Cortex of kidney (tissue), 1 donor: ENCODE measurements at places on chromosomes 3 and 15.

- DNase-seq, result no peak
Observed at GRCh38 chr3:46862369-46863025, 747 bp downstream of the MYL3 start.

DNA sequence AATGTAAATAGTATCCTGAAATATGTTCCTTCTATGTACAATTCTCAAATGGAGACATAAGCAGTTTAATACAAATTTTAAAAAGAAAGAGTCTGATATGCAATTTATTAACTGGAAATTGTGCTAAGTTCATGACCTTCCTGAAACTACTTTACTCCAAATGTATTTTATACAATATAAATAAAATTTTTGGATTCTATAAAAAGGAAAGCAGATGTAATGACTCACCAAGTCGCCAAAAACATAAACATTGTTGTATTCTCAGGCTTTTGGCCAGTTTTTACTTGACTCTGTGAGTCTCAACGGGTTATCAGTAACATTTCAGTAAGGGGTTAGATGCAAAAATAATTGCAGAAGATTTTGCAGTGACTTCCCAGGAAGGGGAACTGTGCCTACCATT lies 948.2 kb downstream of the EPHA3 start:
- no peak for DNase-seq

DNA sequence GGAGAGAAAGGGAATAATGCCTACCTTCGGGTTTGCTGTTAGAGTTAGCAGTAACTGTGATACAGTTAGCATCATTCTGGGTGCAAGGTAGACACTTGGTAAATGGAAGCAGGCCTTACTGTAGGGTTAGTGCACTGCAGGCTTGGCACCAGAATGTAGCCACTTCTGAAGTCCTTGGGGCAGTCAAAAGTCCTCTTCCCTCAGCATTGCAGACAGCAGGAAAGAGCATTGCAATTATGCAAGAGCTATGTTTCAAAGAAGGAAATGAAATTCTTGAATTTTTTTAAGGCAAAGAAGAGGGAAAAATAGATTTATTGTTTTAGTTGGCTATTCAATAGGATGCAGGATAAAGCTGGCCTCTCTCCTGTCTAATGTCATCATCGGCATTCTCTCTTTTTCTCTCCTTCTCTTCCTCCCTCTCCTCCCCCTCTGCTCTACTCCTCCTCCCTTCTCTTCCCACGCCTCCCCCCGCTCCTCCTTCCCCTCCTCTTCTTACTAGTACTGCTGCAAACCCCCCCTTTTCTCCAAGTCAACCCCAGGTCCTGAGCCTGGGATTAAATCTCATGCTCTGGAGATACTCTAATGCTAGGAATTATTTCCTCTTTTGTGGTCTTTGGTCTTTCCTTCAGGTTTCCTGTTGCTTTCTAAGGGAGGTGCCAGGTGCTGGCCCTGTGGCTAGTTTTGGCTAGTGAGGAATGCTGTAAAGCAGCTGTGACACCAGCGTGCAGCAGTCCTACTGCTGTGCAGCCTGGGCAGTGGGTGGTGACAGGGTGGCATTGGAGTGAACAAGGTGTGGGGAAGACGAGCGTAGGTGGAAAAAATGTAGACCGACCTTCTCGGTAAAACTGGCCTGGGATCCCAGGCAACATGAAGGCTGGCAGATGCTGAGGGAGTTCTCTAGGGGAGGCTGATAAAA lies 21.7 kb downstream of the EEFSEC start:
- DNase-seq, result no peak

GRCh38 chr3:60269829-60270266 lies 981.4 kb downstream of the FHIT start:
- no peak for DNase-seq

GRCh38 chr3:130263708-130264107 lies 81.8 kb upstream of the COL6A5 start:
- DNase-seq, result no peak

DNA sequence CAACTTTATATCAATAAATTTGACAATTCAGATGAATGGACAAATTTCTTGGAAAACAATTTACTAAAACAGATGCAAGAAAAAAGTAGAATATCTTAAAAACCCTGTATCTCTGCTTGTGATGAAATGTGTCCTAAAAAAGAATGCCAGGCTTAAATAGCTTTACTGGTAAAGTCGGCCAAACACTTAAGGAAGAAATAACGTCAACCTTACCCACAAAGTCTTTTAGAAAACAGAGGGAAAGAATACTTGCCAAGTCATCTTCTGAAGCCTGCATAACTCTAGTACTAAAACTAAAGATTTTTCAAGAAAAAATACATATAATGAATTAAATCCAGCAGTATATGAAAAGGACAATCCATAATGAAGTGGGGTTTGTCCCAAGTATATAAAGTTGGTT lies 111.1 kb downstream of the RASA2 start:
- no peak for DNase-seq

GRCh38 chr3:14634763-14635400 lies 16.7 kb upstream of the CCDC174 start:
- no peak for DNase-seq

DNA sequence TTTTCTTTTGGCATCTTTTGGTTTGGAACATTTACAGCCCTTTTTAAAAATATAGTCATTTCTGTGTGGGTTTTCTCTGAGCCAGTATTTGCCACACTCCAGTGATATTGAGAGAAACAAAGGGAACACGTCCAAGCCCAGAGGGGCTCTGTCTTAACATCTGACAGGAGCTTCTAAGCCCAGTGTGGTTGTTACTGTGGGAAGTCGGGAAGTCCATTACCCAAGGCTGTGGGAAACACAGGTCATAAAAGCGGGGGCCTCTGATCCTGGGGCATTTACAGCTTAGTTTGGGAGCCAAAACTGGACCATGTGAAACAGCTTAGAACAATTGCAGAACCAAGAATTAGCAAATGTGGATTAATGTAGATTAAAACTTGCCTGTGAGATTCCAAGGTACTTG lies 123.0 kb downstream of the PTPRG start:
- DNase-seq, result no peak

DNA sequence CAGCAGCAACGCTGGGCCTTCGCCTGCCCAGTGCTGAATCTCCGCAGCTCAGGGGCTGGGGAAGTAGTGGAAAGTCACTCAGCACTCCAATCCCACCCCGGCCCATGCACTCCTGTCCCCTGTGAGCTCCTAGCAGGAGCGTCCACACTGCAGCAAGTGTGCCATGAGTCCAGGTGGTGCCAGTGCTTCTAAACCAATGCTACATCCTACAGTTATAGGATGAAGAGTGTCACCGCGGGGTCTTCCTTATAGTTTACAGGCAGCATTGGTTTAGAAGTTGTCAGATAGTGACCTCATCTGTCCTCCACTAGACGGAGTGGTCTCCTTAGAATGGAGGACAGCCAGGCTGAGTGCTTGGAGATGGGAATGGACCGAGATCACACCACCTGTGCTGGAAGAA lies 221.4 kb downstream of the GABRB3 start:
- DNase-seq, result no peak

GRCh38 chr15:90701048-90701447 lies 16.1 kb upstream of the BLM start:
- DNase-seq, result no peak

GRCh38 chr3:17473761-17474160 lies 268.7 kb downstream of the TBC1D5 start:
- no peak for DNase-seq

DNA sequence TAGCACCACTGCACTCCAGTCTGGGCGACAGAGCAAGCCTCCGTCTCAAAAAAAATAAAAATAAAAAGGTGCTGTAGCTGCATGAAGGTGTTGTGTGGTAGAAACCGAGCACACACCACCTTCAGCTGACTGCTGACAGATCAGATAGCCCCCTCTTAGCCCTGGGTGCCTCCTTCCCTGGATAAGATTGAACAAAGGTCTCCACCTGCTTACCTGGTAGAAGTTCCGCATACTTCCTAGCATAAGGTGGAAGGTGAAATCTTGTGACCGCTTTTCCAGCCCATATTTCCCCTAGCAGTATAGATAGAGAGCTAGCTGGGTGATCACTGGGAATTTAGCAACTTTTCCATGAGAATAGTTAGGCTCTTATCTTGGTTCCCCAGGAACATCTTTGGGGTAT lies 18.7 kb upstream of the NEO1 start:
- DNase-seq, result no peak

- no peak for DNase-seq
Observed at GRCh38 chr3:151169262-151169947, 33.6 kb downstream of the GPR171 start.
